ENCODE measurements at places on chromosomes 5 and 9.

GRCh38 chr9:114580609-114581193 is 6.9 kb upstream of the ATP6V1G1 start:
- DNase-seq, result no peak

DNA sequence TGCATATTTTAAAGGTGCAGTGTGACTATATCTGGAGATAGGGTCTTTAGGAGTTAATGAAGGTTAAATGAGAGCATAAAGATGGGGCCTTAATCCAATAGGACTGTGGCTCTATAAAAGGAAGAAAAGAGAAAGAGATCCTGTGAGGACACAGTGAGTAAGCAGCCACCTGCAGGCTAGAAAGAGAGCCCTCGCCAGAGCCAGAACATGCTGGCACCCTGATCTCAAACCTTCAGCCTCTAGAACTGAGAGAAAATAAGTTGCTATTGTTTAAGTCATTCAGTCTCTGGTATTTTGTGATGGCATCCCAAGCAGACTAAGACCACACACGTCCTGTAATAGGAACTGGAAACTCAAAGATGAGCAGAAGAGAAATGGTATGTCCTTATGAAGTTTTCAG is 41.0 kb downstream of the RNF180 start:
- no peak for DNase-seq

GRCh38 chr5:38468978-38469706 is 87.3 kb downstream of the LIFR start:
- DNase-seq, result no peak

GRCh38 chr5:148125641-148126040 is 42.7 kb upstream of the SPINK14 start:
- DNase-seq, result no peak

GRCh38 chr5:57408714-57409113 is 73.9 kb downstream of the ACTBL2 start:
- no peak for DNase-seq

DNA sequence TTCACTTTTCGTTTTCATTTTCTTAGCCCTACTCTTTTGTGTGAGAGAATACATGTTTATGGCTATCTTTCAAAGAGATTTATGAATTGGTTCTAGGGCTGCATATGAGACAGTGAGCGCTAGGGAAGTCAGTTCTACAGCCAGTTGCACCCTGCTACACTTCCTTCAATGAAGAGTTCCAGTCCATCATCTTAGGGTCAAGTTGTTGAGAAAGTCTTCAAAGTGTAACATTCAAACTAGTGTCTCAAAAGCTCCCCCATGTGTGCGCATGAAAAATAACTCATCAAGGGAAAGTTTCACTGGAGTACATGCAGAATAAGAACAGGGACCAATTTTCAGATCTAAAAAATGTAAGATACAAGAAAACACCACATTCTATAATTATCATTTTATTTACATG is 317.2 kb downstream of the DEPDC1B start:
- no peak for DNase-seq

DNA sequence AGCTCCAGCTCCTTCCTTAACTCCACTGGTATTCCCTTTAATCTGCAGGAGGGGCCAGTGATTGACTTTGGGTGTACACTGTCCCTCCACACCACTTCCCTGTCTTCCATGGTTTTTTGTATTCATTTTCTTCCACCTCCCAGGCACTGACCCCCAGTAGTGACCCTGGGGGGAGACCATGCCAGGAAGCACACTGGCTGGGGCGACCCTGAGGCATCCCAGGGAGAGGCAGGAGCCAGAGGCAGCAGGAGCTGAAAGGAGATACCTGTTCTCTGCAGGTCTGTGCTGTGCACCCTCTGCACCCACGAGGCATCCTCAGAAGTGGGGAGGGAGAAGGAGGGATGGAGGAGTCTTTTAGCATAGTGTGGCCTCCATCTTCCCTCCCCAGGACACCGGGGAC is 27.6 kb downstream of the IRX4 start:
- DNase-seq, result no peak

GRCh38 chr5:67815455-67816391 is 399.8 kb upstream of the PIK3R1 start:
- DNase-seq, result no peak

GRCh38 chr5:175394601-175395000 is 49.4 kb downstream of the DRD1 start:
- DNase-seq, result no peak
